ENCODE measurements at places on chromosomes 1 and 21. TPM values are rescaled to one million over a fixed set of nuclear protein-coding genes. Genes with fewer than 3 reads are reported as not detected.

- DNase-seq = no peak
Observed at GRCh38 chr1:192802406-192802805, 6.4 kb upstream of the RGS2 start.

- no peak for DNase-seq
Observed at GRCh38 chr1:56003846-56004245, 575.5 kb downstream of the PLPP3 start.

DNA sequence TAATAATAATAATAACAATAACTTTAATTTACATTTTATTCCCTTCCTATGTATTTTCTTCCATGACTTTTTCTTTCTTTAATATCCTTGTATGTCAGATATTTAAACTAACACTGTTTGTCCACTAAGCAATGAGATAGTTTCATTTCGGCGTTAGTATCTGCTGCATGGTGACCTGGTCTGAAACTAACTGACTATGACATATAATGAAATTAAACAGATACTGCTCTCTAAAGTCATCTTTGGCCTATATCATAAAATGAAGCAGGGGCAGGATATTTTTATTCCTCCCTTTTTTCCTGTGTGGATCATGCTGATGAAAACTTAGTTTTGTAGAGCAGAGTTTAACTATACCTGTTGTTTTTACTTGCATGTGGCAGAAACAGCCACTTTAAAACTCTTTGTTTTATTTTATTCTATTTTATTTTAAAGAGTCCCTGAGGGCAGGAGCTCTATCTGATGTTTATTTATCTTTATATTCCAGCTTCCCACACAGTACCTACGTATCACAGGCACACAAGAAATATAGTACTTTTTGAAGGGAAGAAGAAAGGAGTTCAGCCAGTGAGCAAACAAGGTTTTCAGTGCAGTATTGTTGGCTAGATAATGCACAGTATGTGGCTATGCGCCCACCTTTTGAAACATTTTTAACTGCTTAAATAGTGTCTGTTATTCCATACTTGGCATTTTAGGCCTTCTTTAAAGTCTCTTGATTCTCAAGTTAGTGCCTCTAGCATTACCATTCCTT is 165.6 kb downstream of the PHTF1 start:
- DNase-seq = no peak

- DNase-seq = no peak
Observed at GRCh38 chr1:153431427-153431826, 15.1 kb downstream of the S100A7A start.

- DNase-seq = no peak
Observed at GRCh38 chr1:96145492-96145891, 576.1 kb upstream of the PTBP2 start.

DNA sequence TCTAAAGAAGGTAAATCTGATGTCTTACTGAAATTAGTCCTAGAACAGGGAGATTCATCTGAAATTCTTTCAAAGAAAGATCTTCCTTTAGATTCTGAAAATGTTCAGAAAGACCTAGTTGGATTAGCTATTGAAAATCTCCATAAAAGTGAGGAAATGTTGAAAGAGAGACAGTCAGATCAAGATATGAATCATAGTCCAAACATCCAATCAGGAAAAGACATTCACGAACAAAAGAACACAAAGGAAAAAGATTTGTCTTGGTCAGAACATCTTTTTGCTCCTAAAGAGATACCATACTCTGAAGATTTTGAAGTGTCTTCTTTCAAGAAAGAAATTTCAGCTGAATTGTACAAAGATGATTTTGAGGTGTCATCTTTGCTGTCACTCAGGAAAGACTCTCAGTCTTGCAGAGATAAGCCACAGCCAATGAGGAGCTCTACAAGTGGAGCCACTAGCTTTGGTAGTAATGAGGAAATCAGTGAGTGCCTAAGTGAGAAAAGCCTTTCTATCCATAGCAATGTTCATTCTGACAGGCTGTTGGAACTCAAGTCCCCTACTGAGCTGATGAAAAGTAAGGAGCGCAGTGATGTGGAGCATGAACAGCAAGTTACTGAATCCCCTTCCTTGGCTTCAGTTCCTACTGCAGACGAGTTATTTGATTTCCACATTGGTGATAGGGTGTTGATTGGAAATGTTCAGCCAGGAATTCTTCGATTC is 61.6 kb upstream of the QSOX1 start:
- no peak for DNase-seq

- DNase-seq = no peak
Observed at GRCh38 chr21:32412162-32413014, at the start of gene EVA1C. EVA1C (plus strand) TSS chr21:32412706; CDS start chr21:32412854, 148 bp downstream.

GRCh38 chr1:215970406-215970805 is 403.3 kb downstream of the KCTD3 start:
- no peak for DNase-seq

FCRL4 gene
- polyA plus RNA-seq = not detected

NDUFS2 gene
- 150 TPM for polyA plus RNA-seq

PALMD gene
- 0.37 TPM for polyA plus RNA-seq
